Stimulated activated CD4-positive, alpha-beta T cell treated with anti-CD3 and anti-CD28 coated beads, Interleukin-4, amount 100 ng/mL, for 24 hours (primary cell): ENCODE measurements at places on chromosomes 7 and 10.

- peak; percentile 77 for DNase-seq
Measured at GRCh38 chr10:43816351-43817321, 168.0 kb upstream of the ZNF32 start.

DNA sequence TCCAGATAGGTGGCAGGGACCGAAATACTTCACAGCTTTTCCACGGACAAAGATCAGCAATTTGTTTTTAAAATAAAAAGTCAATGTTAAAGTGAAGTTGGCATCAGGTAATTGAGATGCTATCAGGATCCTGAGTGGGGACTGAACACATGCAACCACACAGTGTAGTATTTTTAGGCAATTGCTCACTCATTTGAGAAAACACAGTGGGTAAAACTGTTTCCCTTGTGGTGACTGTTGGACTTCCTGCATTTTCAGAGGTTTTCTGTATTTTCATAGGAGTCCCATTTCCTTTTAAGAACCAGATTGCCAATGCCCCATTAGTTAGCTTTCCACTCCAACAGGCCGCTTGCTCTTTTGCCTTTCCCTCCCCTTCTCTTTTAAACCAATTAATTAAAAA is 159.5 kb upstream of the ZNF32 start:
- DNase-seq = no peak

- DNase-seq = no peak
Measured at GRCh38 chr10:126687121-126687606, 16.7 kb upstream of the C10orf90 start.

- no peak for DNase-seq
Measured at GRCh38 chr10:75057680-75058079, 53.8 kb upstream of the SAMD8 start.

DNA sequence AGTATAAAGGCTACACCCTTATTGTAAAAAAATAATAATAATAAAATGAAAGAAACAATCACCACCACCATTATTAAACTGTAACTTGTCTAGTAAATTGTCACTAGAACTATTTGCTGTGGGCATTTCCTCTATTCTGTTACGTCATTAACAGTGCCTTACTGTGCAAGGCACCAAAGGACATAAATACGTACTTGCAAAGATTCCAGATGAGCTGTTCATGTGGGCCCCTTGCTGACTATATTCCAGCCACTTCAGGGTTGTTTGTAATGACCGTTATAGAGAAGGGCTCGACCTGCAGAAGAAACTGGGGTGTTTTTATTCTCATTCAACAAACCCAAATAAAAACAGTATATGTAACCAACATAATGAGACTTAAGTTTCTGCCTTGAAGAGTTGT is 60.4 kb downstream of the KLRG2 start:
- DNase-seq = no peak

GRCh38 chr7:18289788-18290187 is 205.8 kb upstream of the HDAC9 start:
- no peak for DNase-seq

GRCh38 chr10:98260350-98260749 is 7.6 kb downstream of the LOXL4 start:
- DNase-seq = no peak

GRCh38 chr7:36349626-36350025 is 40.0 kb upstream of the ANLN start:
- no peak for DNase-seq

DNA sequence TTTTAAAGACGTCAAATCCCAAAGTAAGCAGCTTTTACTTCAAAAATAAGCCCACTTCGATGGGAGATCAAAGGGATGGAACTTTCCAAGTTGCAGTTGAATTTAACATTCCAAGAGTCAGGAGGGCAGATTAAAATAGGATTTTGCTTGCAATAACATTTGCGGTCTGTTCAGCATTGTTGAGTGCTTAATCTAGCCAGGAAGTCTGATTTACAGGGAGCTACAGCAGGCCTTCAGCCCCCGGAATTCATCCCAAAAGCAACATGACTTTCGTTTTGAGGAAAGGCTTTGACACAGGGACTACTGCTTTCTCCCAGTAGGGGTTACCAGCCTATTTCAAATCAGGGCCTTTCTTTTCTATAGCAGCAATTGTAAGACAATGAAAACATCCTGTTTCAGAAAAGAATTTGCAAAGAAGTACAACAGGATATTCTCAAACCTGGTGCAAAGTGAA is 279.6 kb upstream of the PITRM1 start:
- no peak for DNase-seq

DNA sequence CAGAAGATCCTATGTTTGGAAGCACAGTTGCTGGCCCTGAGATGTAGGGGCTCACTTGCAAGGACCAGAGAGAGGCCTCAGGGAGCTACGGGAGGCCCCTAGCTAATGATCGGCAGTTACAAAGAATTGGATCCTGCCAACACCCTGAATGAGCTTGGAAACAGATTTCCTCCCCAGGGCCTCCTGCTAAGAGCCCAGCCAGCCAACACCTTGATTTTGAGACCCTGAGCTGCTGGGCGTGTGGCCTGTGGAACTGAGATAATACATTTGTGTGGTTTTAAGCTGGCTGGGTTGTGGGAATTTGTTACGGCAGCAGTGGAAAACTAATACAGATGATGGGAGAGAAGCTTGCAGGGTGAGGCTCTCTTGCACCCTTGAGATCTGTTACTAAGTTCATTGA is 3.9 kb downstream of the DOCK1 start:
- DNase-seq = no peak

GRCh38 chr10:93445978-93446720 is 36.0 kb downstream of the MYOF start:
- no peak for DNase-seq

DNA sequence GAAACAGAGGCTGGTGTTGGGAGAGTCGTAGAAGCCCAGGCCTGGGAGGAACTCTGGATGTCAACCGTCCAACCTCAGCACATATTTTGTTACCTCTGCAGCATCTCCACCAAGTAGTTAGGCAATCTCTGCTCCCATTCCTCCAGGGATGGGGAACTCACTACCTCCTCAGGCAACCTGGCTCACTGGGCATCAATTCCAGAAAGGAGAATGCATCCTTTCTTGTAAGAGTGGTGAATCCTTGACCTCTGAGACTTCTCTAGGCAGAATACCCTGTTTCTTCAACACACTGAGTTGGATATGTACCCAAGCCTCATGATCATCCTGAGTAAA is 136.7 kb upstream of the ZMIZ1 start:
- DNase-seq = no peak

- DNase-seq = no peak
Measured at GRCh38 chr10:101607124-101607523, 19.0 kb downstream of the DPCD start.

DNA sequence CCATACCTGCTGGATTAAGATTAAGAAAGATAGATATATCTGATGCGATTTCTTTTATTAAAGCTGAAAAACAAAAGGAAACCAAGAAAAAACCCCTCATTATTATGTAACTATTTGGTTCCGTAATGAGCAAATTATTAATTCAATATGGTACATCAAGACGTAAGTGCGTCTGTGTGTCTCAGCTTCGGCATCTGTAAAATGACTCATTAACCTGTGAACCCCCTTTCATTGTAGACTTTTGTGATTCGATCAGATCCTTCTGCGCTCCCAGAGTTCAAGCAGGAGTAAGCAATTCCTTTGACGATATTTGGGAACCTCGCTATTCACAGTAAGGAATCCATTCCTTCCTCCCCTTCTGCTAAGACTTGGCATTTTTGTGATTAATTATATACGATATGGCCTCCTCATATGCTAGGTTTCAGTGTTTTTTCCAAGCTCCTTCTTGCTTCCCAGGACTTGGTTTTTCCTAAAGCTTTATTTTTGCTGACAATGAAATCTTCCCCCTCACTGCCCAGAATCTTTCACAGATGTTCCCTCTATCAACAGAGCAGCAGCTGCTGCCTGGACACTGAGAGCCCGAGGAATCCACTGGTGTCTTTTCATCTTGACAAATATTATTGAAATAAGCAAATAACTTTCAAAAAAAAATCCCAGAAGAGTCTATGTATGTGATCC is 171.7 kb upstream of the CELF2 start:
- no peak for DNase-seq

DNA sequence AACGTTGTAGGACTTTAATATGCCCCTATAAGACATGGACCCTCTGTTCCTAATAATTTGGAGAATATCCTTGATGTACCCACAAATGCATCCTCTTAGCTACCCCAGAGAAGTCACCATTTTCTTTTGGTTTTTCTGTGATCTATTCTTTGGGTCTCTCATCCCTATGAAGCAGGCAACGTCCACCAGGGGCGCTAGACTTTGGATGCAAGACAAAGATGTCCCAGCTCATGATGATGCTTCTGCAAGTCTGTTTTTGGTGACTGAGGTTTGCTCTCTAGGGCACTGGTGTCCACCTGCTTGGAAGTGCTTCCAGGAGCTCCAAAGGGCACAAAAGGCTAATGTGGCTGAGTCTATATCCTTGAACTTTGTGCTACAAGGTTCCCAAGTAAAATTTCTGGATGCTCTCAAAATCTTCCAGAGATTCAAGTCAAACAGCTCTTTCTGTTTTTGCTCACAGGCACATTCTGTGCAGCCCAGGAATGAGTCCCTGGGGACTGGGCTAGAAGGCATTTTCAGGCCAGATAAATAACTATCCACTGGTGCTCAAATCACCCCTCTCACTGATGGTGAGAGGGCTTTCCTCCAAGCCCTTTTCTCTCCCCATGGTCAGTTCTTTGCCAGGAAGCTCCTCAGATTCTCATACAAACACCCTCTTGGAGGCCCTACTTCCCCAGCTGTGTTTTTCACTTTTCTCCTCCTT is 166.4 kb downstream of the C7orf25 start:
- DNase-seq = peak; percentile 23

GRCh38 chr7:48217753-48218152 is 46.5 kb downstream of the ABCA13 start:
- DNase-seq = no peak

GRCh38 chr7:79236352-79237028 is 217.0 kb downstream of the MAGI2 start:
- no peak for DNase-seq

DNA sequence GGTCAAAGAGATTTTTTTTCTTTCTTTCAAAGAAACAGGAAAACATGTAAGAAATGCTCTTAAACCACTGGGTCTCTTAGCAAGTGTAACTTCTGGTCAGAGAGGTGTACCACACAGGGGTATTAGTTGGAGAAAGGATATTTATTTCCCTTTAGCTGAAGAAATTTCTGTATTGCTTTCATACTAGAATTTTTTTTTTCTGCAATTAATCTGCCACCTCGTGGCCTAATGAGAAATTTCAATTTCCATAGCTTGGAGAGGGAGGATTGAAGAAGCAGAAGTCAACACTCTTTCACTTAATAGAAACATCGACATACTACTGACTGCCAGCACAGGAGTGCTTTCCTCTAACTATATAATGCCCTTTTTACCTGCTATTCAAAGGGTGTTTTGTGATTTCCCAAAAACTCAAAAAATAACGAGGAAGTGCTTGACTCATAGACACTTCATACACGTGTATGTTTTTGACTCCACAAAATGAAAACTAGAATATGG is 177.6 kb upstream of the NAMPT start:
- peak; percentile 33 for DNase-seq

DNA sequence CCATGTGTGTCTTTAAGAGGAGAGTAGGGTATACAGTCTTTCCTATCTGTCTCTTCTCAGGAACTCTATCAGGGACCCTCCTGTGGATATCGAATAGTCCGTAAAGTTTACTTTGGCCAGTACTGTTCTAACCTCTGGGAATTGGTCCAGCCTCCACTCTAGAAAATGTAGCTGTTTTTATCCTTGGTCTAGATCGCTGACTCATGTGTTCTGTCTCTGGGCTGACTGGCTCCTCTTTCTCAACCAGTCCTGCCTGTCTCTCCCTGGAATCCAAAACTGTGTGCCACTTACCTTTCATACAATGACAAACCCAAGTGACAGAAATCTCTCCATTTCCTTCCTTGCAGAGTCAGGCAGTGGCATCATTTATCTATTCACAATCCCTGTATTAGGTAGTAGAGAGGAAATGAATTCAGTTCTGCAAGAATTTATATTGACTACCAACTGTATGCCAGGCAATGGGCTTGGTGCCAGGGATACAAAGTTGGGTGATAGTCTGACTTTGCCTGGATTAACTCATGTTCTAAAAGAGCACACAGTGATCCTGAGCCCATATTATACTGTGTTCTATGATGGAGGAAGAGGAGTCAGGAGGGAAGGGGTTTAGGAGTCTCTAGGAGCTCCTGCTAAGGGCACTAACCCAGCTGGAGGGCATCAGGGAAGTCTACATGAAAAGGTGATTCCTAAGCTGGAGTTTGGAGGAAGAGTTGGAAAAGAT is 232.7 kb downstream of the LRMDA start:
- no peak for DNase-seq

DNA sequence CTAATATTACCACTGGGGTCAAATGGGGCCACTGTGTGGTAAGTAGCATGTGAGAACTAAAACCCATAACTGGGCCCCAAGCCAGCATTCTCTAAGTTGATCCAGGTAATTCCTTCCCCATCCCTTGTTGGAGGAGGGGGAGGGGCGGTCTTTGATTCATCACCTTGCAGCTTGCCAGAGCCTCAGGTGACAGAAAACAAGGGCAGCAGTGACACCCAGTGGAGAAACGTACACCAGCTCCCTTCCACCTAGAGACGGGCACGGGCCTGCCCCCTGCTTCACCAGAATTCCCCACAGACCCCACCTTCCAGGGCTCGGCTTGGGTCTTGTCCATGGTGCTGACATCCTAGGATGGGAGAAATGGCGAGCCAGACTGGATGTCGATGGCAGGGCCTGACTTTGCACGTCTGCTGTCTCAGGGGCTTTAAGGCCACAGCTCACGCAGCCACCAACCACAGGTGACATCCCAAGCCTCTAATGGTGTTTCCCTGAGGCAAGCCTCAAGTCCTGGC is 102.0 kb downstream of the STRA8 start:
- DNase-seq = peak; percentile 23

GRCh38 chr7:79272066-79272669 is 181.3 kb downstream of the MAGI2 start:
- DNase-seq = no peak

DNA sequence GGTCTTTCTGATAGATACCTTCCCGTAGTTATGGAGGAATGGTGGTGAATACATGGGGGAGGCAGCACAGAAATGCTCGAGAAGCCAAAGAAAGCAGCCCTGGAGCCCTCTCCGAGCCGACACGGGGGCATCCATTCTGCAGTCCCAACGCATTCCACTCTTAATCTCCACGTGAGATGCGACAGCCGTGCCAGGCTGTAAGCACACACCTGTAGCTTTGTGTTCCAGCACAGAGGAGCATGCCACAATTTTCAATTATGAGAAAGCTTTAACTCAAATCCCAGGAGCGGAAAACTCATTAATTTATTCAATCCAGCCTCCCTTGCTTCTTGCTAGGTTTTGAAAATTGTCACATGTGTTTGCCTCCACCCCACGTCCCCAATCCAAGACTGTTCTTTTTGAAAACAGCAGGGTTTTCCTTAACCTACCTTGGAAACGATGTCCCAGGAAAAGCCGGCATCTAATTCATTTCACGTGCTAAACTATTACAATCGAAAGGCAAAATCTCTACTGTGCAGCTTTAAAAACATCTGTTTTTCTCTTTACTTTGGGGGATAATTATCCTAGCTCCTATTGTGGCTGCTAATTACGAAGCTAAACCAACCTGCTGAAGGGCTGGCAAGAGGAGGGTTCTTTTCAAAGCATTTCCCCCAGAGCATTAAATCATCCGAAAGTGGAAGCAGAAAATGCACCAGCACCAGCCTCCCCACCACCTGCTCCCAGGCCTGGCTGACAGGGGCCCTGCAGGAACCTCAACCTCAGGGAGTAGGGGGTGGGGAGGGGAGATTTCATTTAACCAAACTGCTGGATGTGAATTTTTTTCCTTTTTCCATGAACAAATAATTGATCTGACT is 56.0 kb upstream of the CHST15 start:
- DNase-seq = no peak

- DNase-seq = no peak
Measured at GRCh38 chr7:70638158-70639107, 493.5 kb upstream of the GALNT17 start.
